ENCODE measurements at places on chromosomes 4 and X.

- DNase-seq, result peak; percentile 42
These were observed 1.4 kb downstream of the COX7B start for GRCh38 chrX:77900688-77901087.

DNA sequence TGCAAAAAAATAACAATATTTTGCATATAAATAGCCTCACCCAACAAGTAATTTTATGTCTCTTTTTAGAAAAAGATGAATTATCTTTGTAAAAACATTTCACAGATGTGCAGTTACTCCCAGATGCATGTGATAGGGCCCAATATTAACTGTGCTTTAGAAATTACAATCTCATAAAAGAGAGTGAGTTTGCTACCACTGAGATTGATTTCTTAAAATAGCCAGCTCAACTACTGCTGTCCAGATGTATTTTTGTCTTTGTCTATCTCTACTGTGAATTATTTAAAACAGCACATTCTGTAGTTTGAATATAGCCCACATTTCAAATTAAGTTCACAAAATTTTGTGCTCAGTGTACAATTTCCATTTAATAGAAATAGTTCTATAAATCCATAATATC is 177.0 kb upstream of the TTC29 start:
- DNase-seq, result no peak

DNA sequence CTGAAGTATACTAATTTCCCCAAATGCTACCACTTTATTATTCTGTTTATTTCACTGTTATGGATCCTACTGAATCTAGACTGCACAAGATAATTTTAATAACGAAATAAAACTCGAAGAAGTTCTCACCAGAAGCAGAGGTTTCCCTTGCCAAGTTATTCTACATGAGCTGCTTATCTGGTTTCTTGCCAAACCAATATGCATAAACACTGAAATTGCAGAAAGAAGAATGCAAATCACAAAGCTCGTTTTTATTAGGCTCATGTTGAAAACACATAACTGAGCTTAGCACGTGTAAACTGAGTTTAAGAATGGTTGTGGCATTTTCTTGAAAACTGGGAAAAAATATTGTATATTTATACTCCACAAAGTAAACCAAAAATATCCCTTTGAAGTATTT is 35.9 kb downstream of the GRID2 start:
- DNase-seq, result no peak

- DNase-seq, result no peak
These were observed 69.8 kb downstream of the RBM47 start for GRCh38 chr4:40559585-40560465.

GRCh38 chr4:147822128-147822527 is 90.2 kb downstream of the ARHGAP10 start:
- DNase-seq, result peak; percentile 34

DNA sequence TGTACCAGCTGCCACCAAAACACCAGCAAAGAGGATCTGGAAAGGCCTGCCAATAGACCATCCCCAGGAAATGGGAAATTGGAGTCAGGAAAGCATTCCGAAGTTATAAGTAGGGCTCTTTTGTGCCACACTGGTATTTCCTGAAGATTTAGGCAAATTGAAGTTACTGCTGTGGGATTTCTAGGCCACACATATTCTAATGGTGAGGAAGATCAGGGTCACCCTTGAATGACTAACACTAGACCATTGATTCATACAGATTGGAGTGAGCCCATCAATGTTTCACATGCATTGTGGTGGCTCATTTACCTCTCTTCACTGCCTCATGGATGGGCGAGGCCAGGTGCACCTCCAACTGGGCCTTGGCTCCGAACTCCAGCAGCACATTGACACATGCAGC is 22.6 kb downstream of the ASB11 start:
- no peak for DNase-seq

DNA sequence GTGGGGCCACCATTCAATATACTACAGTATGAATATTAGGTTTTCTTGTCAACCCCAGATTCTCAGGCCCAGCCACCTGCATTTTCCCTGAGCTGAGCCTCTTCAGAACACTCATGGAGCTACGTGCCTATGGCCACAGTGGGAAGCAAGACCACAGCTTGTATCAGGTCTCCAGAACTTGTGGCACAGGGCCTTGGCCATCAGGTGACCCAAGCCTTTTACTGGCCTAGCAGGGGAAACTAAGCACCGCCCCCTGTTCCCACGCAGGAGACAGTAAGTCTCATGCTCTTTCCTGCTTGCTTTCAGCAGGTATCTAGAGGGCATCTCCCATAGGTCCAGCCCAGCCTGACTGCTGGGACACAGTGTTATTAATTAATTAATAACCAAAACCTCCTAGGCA is 138.4 kb upstream of the MAMLD1 start:
- no peak for DNase-seq

GRCh38 chr4:74344031-74344430 is 20.9 kb upstream of the EREG start:
- DNase-seq, result no peak

DNA sequence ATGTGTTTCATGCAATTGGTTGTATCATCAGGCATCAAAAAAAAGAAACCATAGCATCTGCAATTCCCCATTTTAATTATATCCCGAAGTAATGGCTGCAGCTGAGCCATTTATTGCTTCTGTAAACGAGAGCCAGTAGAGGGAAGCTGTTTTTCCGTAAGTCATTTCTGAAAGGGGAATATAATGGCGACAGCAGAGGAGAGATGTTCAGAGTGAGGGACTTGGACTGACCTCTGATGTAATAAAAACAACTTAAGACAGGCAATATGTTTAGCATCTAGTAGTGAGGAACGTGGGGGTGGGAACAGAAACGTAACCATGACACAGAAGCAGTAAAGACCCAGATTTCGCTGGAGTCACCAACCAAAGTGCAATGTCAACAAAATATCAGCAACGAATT is 31.5 kb upstream of the NAA11 start:
- no peak for DNase-seq

DNA sequence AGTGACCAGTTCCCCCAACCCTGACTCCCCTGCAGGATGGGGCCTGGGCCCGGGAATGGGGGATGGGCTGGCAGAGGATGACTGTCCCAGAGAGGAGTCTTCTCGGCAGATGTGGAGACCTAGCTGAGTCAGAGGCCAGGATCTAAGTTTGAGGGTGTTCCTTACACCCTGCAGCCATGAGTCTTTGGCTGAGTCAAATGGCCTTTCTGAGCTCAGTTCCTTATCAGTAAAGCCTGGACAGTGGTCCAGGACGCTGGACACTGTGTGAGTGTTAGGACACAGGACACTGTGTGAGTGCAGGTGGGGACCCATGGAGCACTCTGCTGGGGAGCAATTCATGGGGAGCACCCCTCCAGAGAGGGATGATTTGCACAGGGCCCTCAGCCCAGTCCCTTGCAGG is 5.0 kb downstream of the IL9R start:
- no peak for DNase-seq

GRCh38 chr4:86910820-86911684 is 18.8 kb upstream of the C4orf36 start:
- no peak for DNase-seq

- DNase-seq, result peak; percentile 2
These were observed 93.0 kb downstream of the TSPAN7 start for GRCh38 chrX:38654302-38654701.

DNA sequence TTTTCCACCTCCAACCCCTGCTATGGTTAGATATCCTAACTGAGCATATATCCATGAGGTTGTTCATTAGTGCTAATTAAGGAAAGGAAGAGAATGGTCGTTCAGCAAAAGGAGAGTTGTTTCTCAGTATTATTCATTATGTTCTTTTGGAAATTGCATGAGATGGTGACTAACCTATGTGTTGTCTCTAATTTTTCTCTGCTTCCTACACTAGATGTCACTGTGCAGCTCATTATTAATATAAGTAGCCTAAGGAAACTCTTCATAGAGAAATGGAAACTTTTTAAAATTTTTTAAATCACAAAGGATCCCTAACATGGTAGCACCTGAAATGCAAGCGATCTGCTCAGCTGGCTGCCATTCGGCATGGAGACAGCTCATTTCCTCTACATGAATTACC is 67.7 kb upstream of the FAM9A start:
- DNase-seq, result peak; percentile 0

- DNase-seq, result no peak
These were observed 281.7 kb upstream of the PITX2 start for GRCh38 chr4:110904435-110905065.

GRCh38 chr4:5544762-5545161 is 163.6 kb downstream of the EVC2 start:
- DNase-seq, result no peak

- no peak for DNase-seq
These were observed 24.8 kb downstream of the CYTL1 start for GRCh38 chr4:4994312-4995097.

GRCh38 chr4:15961781-15962510 is 1.0 kb downstream of the FGFBP2 start:
- DNase-seq, result no peak

GRCh38 chr4:95288552-95288951 is 260.2 kb downstream of the UNC5C start:
- no peak for DNase-seq

- DNase-seq, result no peak
These were observed 204.3 kb downstream of the TRAM1L1 start for GRCh38 chr4:116881077-116881476.

- peak; percentile 60 for DNase-seq
These were observed 726.6 kb downstream of the TRAM1L1 start for GRCh38 chr4:116358633-116359222.
